ENCODE measurements at places on chromosomes 6 and 20.

GRCh38 chr6:152273638-152274037 is 363.5 kb downstream of the SYNE1 start:
- no peak for DNase-seq

GRCh38 chr20:59145924-59146779 is 17.5 kb upstream of the ZNF831 start:
- DNase-seq: peak; percentile 70

DNA sequence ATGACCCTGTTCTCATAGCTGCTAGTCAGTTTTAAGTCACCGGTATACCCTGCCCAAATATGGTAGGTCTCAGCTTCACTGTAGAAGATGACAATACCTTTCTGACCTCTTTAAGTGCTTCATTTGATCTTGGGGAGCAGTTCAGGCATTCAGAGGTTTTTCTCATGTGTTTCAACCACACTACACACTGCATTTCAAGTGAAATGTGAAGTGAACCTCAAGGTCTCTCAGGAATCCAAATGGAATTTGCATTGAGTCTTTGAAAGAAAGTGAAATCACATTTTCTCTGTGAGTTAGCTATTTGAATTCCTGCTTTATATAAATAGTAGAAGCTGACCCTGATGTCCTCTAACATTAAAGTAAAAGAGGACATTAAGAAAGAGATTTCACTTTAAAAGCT is 461.6 kb downstream of the ADGRB3 start:
- DNase-seq: no peak

DNA sequence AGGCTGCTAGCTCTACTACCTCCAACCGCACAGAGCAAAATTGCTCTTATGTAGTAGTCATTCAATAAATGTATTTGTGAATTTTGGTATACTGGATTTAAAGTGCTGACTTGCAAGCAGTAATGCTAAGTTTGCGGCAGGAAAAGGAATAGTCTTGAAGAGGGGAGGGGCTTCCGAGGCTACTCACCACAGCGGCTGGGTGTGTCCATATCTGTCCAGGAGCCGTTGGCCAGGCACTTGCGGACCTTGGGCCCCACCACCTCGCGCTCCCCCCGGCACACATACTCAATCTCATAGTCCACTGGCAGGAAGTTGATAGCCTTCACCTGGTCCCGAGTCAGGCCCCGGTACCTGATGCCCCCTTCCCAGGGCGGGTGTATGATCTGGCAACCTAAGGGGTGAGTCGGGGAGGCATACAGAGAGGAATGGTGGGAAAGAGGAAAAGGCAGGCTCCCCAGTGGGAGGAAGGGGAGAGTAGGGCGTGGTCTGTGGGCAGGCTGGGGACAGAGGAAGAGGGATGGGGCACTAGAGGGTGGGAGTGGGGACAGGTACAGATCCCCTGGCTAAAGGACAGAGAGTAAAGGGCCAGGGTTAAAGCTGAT is 1.7 kb downstream of the GABBR1 start:
- DNase-seq: no peak

DNA sequence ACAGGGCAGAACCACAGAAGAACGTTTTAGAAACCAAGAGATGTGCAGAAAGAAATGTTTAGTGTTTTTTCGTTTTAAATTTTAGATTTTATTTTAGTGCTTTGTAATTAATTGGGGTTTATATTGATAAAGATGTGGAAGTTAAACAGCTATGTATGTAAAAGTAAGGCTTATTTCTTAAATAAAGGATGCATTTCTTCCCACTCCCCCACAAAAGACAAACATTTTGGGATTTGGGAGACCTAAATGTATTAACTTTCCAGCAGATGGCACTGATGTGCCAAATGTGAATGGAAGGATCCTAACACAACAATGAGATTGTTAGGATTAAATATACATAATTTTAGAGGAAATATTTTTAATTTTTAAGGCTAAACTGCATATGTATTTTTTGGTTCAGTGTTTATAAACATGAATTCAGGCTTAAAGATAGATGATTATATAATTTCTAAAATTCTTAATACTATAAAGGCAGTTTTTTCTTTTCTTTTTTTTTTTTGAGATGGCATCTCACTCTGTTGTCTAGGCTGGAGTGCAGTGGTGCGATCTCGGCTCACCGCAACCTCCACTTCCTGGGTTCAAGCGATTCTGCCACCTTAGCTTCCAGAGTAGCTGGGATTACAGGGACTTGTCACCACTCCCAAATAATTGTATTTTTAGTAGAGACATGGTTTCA is 12.0 kb downstream of the PFDN4 start:
- DNase-seq: no peak

DNA sequence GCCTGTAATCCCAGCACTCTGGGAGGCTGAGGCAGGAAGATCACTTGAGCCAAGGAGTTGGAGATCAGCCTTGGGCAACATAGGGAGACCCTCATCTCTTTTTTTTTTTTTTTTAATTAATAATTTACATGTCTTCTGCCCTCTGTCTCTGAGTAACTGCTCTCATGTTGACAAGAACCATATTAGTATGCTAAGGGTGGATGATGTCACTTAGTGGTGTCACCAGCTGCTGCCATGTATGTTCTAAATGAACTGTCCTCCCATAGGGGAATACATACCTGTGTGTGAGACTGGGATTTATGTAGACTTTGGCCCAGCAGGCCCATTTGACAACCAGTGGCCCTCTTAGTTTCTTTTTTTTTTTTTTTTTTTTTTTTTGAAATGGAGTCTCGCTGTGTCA is 65.6 kb downstream of the SCAND1 start:
- no peak for DNase-seq

DNA sequence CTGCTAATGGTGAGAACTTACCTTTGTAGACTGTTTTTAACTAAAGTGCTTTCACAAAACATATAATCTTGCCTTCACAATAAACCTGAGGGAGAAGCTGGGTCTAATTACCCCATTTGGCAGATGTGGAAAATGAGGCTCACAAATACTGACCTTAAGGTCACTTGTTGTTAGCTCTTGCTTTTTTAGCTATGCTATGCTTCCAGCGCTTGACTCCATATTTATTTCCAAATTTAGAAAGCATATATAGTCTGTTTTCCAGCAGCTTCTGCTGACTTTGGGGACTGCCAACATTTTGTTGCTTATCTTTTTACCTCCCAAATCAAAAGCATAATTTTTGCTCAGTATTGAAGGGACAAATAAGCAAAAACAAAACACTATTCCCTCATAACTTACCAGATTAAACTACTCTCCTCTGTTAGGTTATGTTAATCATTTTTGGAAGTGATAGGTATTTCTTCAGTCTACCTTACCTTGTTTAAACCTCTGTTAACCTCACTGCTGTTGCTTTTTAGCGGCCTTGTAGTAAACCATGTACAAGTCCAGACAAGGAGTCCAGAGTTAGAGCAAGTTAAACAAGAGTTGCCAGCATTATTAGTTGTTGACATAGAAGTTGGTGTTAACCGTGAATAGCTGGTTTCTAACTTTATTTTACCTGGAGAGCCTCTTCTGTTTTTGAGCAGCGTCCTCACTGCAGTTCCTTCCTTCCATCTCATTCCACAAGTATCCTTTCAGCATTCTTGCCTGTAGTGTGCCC is 4.9 kb upstream of the BTBD3 start:
- DNase-seq: no peak

DNA sequence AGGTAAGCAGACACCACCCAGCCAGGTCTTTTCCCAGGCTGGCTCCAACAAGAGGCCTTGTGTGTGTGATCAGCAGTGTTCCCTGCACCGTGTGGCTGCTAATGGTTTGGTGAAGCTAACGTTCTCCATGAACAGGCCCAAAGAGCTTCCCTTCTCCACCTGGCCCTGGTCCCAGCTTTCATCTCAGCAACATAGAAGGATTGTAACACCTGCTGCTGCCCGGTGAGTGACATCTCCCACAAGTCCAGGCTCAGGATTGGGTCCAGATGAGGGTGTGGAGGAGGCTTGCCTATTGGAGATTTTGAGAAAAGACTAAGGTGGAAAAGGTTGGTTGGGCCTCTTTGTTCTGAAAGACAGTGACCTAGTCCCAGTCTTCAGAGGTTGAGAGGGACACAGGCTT is 89.6 kb downstream of the TMEM242 start:
- no peak for DNase-seq

GRCh38 chr6:28480253-28480932 is 35.2 kb downstream of the GPX6 start:
- no peak for DNase-seq

DNA sequence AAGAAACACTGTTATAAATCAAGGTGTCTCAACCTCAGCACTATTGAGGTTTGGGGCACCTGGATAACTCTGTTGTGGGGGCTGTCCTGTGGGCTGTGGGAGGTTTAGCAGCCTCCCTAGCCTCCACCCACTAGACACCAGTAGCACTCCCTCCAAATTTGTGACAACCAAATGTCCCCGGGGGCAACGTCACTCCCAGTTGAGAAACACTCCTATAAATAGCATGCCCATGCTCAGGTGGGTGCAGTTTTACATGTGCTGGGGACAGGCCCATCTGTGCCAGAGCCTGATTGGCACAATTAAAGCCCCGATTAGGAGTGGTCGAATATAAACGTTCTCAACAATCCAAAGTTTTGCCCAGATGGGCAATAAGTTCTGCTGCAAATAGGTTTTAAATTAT is 78.9 kb downstream of the FAM50B start:
- no peak for DNase-seq

- DNase-seq: no peak
Observed at GRCh38 chr6:39905640-39905975, 28.7 kb downstream of the MOCS1 start.

- DNase-seq: no peak
Observed at GRCh38 chr20:61828891-61829290, 236.8 kb downstream of the TAF4 start.

Data from activated T-cell treated with anti-CD3 and anti-CD28 coated beads, Interleukin-2, amount 50 U/mL, for 4 hours (primary cell).